Large intestine (tissue), 12 donors: ENCODE measurements at places on chromosomes 7 and 10. TPM values are rescaled to one million over a fixed set of nuclear protein-coding genes. Genes with fewer than 3 reads are reported as not detected.
A peak's percentile ranks its signal among the peaks of the same experiment; 100 is the strongest.

The VIPR2 gene
- 1.4 TPM for polyA plus RNA-seq

The COL13A1 gene
- polyA plus RNA-seq: 9.6 TPM

The ZNF804B gene
- 0.04 TPM for polyA plus RNA-seq

The SVIL gene
- polyA plus RNA-seq: 42.2 TPM

The PIK3AP1 gene
- polyA plus RNA-seq: 5.7 TPM

The SKAP2 gene
- 31.2 TPM for polyA plus RNA-seq

The C10orf67 gene
- 0.27 TPM for polyA plus RNA-seq

The PALD1 gene
- 6.1 TPM for polyA plus RNA-seq

The OR2A7 gene
- 16.7 TPM for polyA plus RNA-seq

The SLC13A1 gene
- 1.7 TPM for polyA plus RNA-seq

The CHN2 gene
- 33.6 TPM for polyA plus RNA-seq

The GSTO2 gene
- 35.7 TPM for polyA plus RNA-seq

The DPP6 gene
- 7.8 TPM for polyA plus RNA-seq

DNA sequence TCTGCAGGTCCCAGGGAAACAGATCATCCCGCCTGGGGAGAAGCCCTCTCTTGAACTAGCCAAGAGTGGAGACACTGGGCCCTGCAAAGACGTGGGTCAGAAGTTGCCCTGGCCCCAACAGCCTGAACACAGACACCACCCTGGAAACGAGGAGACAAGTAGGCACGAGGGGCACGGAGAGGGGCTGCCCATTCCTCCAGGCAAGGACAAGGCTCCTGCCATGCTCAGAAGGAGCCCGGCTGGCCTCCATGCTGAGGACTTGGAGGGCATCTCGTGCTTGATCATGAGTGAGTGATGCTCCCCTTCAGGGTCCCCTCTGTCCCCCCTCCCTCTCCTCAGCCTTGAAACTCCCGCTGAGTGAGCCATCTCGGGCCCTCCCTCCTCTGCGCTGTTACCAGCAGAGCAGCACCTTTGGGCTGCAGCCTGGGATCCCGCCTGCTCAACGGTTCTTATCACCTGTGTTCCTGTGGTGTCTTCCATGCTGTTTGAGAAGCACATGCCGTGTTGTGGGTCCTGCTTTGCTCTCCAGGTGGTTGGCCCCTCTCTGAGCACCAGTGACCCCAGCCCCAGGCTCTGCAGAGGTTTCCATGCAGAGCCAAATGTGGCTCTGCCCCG is 544.3 kb downstream of the TCERG1L start:
- no peak for DNase-seq

DNA sequence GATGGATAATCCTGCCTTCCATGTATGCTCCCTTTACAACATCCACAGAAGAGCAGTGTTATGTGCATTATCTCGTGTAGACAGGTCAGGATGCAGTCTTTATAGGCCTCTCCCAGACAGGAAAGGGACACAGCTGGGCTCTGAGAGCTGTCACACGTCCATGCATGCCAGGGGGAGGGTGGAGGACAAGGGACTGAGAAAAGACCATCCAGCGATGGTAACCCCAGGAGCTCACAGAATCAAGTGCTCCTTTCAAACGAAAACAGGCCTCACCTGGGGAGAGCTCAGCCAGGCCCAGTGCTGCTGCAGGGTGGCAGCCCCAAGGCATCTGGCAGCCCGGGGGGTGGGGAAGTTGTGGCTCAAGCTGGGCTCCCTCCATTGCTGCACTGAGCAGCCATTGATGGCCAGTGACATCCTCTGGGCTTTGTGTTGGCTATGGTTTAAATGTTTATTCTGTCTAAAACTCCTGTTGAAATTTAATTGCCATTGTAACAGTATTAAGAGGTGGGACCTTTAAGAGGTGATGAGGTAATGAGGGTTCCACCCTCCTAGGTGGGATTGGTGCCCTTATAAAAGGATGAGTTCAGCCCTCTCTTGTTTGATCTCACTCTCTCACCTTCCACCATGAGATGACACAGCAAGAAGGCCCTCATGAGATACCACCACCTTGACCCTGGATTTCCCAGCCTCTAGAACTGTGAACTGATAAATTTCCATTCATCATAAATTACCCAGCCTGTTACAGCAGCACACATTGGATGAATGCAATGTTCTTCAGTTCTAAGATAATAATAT is 15.7 kb downstream of the JCAD start:
- no peak for DNase-seq

- no peak for DNase-seq
Observed at GRCh38 chr7:121029302-121029701, 40.8 kb downstream of the CPED1 start.

DNA sequence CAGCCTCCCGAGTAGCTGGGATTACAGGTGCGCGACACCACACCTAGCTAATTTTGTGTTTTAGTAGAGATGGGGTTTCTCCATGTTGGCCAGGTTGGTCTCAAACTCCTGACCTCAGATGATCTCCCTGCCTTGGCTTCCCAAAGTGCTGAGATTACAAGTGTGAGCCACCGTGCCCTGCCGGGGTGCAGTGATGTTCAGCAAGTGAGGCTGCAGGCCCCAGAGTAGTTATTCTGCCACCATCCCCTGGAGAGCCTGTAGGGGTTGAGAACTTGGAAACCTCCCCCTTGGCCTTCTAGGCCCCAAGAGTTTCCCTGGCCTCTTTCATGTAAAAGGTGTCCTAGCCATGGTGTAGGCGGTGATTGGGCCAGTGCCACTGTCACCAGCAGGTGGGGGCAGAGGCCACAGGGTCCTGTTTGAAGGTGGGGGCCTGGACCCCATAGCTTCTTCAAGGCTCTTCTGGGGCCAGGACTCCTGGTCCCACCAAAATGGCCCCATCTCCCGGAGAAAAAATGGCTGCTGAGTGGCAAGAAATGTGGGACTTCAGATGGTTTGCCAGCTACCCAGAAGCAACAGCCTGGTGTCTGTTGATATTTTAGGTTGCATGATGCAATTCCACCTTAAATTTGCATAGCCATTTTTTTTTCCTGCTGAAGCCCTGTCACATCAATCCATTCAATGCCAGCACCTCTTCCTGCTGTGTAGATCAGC is 25.5 kb upstream of the INMT start:
- DNase-seq: no peak

DNA sequence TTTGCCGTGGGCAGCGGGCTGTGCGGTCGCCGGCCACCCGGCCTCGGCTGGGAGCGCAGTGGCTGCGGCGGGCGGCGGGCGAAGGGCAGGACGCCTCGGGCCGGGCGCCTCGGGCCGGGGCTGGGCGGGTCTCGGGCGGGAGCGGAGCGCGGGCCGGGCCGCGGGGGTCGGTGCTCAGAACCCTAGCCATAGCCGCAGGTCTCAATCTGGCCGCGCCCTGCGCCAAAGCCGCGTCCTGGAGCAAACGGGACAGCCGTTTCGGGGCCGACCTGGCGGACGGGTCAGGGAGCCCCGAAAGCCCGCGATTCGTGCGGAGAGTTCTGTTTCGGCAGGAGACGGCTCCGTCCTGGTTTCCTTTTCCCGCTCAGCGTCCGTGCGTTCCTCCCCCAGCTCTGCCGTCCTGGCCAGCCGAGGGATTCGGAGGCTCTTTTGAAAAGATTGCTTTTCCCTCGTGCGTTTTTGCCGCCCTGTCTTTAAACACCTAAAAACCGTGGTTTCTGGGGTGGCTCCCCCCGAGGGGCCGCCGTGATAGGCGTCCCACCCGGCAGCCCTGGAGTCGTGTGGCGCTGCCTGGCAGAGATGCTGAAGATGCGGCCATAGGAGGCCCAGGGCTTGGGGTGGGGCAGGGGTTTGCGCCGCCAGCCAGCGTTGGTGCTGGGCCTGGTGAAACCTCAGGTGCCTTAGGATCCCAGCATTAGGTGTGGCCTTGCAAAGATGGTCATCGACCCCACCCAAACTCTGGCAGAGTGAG is 727 bp downstream of the RET start:
- DNase-seq: no peak

DNA sequence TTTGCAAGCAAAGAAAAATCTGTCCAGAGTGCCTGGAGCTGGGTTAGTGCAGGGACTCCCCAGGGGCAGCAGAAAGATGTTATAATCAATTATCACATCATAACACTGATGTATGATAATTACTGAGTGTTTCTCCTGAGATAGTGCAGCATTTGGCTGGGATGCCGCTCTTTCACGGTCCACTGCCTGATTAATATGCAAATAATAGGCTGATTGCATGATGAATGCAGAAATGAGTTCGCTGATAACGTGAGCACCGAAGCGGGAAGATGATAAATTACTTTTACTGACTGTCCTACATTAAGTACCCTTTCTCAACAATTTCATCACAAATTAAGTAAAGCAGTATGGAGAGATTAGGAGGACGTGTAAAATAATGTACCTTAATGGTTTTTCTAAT is 71.4 kb upstream of the SH2B2 start:
- no peak for DNase-seq

DNA sequence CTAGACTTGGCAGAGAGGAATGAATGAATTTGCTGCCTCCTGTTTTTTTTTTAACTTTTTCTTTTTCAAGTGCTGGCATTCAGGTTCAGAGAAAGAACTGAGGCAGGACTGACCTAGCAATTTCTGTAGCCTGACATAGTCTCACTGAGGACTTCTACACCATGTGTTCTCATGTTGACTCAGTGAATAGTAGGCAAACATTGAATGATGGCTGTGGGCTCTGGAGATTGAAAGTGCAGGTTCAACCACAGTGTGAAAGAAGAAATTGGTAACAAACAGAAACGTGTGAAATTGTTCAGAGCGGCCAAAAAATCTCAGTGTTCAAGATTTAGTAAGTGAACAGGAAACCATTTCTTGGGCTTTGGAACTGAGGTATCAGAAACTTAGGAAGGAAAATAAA is 322.4 kb upstream of the GHITM start:
- DNase-seq: no peak

DNA sequence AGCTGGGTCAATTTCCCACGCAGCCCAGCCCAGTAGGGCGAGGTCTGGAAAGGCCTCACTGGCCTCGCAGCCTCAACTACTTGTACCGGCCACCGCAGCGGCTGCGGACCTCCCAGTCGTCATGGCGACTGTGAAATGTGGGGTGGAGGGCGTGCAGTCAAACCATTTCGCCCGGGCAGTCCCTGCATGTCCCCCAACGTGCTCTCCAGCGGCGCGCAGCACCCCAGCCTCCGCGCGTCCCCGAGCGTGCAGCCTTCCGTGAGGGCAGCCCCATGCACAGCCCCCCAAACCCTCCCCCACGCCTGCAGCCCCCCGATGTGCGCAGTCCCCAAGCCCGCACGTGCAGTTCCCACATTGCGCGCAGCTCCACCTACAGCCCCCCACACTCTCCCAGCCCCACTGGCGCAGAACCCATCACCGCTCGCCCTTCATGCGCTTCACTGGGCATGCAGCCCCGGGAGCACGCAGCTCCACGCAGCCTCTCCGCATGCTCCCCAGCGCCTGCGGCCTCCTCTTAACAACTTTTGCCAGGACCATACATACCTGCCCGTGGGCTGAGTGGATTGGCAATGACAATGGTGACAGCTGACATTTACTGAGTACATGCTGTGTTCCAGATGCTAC is 34.5 kb upstream of the SFTPD start:
- no peak for DNase-seq

GRCh38 chr10:45422866-45423659 is 49.0 kb downstream of the ALOX5 start:
- no peak for DNase-seq

GRCh38 chr7:81783818-81784217 is 14.0 kb upstream of the HGF start:
- no peak for DNase-seq

- no peak for DNase-seq
Observed at GRCh38 chr10:79148452-79149344, 79.9 kb downstream of the ZMIZ1 start.

GRCh38 chr7:29345590-29345989 is 151.0 kb downstream of the CHN2 start:
- peak; percentile 31 for DNase-seq

GRCh38 chr10:14616955-14617730 is 157.6 kb downstream of the FAM107B start:
- DNase-seq: no peak

- no peak for DNase-seq
Observed at GRCh38 chr7:47102331-47102841, 479.5 kb downstream of the TNS3 start.

- DNase-seq: no peak
Observed at GRCh38 chr7:91187061-91187460, 77.2 kb upstream of the FZD1 start.

GRCh38 chr10:73887294-73888039 is 13.1 kb upstream of the CAMK2G start:
- DNase-seq: peak; percentile 58

DNA sequence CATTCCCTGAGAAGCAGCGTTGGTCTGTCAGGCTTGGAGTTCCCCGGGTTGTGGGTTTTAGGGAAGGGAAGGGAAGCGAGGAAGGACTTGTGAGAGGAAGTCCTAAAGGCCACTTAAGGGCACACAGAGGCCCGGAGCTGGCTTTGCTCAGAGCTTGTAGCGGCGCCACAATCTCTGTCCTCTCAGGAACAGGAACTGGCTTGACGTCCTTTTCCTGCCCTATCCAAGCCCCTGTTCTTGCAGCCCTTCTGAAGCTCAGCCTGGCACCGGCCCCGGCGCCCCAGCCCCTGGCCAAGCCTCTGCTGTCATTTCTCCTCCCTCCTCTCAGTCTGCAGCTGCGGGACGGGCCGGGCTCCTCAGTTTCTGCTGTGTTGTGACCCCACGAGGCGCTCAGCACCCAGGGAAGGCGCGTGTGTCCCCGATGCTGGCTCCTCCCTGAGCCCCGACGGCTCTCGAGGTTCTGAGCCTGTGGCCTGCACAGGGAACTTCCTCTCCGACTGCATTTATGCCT is at the start of gene GIMAP8:
Gene GIMAP8 (plus strand): TSS at position 140 of the 511 bp plus-strand sequence. CDS start 16,069 bp downstream, outside the sequence.
- DNase-seq: no peak

DNA sequence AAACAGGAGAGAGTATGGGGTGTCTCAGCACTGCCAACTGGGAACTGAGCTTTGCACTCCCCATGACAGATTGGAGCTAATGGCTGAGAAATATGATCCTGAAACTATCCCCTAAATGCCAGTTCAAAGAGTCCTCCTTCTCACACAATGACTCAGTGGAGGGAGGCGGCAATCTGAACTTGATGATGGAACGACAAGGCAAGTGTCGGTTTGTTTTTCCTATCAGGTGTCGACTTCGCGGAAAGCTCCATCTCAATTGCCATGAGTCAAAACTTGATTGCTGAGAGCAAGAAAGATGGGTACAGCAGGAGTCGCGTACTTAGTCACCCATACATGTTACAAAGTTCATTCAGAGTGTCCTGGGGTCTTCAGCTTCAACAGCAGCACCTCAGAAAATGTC is 52.5 kb downstream of the NPY start:
- peak; percentile 83 for DNase-seq

GRCh38 chr7:28774261-28774988 is 183.7 kb downstream of the TRIL start:
- no peak for DNase-seq

- DNase-seq: no peak
Observed at GRCh38 chr10:60910543-60910942, 33.4 kb downstream of the RHOBTB1 start.

DNA sequence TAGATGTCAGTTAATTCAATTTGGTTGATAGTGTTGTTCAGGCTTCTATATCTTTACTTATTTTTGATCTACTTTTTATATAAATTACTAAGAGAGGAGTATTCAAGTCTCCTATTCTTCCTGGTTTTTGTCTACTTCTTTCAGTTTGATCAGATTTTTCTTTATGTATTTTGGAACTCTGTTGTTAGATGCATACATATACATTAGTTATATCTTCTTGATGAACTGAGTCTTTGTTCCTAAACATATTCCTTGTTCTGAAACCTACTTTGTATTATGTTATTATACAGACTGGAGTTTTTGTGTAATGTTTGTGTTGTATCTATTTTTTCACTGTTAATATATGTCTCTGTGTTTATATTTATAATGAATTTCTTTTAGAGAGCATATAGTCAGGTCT is 118.8 kb downstream of the LRMDA start:
- DNase-seq: no peak
